ENCODE measurements at places on chromosomes 2 and 18.

- DNase-seq, result no peak
Observed at GRCh38 chr2:119251652-119252051, 28.0 kb downstream of the STEAP3 start.

DNA sequence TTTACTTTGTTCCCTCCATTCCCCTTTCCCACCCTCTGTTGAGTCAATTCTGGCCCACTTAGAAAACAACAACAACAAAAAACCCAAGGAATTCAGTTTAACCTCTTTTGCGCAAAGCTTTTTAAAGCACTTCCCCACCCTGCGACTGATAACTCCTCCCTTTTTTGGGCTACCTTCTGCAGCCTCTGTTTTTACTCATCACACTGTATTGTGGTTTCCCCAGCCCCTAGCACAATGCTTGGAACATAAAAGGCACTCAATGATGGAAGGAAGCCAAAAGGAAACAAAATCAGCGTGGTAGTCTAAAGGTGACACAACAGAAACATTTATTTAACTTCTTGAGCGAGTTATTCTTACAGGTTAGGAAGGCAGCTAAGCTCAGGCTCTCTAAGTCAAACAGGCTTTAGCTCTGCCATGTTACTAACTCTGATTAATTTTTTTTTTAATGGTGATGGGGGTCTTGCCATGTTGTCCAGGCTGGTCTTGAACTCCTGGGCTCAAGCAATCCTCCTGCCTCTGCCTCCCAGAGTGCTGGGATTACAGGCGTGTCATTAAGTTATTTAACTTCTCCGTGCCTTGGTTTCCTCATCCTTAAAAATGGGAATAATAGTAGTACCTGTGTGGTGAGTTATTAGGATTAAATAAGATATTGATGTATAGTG lies 1.3 kb downstream of the CEP68 start:
- no peak for DNase-seq

DNA sequence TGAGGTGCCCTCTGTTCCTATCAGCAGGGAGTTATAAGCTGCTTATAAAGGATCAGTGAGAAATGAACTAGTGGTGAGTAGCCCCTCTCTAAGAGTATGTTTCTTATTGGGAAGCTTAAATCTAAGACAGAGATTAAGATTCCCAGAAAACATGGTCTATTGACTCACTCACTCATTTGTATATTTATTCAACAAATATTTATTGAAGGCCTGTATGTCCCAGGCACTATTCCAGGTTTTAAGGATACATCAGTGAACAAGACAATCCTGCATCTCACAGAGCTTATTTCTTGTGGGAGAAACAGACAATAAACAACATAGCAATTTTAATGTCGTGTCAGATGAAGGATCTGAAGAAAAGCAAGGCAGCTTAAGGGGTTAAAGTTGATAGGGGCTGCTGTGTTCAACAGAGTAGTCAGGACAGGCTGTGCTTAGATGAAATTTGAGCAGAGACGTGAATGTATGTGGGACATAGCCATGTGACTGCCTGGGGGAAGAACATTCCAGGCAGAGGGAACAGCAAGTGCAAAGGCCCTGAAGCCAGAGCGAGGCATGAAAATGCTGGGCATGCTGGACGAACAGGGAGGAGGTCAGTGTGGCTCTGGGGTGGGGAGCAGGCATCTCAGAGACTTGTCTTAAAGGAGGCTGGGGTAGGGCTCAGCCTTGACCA lies 14.8 kb upstream of the PSD4 start:
- no peak for DNase-seq

- no peak for DNase-seq
Observed at GRCh38 chr2:152050341-152050740, 48.5 kb downstream of the CACNB4 start.

All from DMS 273 treated with DMSO at 0.1 percent for 48 hours (cell line).